SK-N-SH (cell line): ENCODE measurements at places on chromosomes 6 and 20. TPM values are rescaled to one million over a fixed set of nuclear protein-coding genes. Genes with fewer than 3 reads are reported as not detected.

The PRR18 gene
- 0.02 TPM in 1 of 2 replicates, not detected in the other for polyA plus RNA-seq

The HLA-DRB1 gene
- polyA plus RNA-seq: not detected in 2 replicates

The HUS1B gene
- polyA plus RNA-seq: 0.19 and 0.30 TPM in 2 replicates

The MICA gene
- polyA plus RNA-seq: 28.8 and 32.7 TPM in 2 replicates

The RIPPLY2 gene
- polyA plus RNA-seq: 0.33 and 1.3 TPM in 2 replicates

The TTLL9 gene
- 0.23 and 0.32 TPM in 2 replicates for polyA plus RNA-seq

The NINL gene
- 22.5 and 23.9 TPM in 2 replicates for polyA plus RNA-seq

The MOG gene
- polyA plus RNA-seq: not detected in 2 replicates

DNA sequence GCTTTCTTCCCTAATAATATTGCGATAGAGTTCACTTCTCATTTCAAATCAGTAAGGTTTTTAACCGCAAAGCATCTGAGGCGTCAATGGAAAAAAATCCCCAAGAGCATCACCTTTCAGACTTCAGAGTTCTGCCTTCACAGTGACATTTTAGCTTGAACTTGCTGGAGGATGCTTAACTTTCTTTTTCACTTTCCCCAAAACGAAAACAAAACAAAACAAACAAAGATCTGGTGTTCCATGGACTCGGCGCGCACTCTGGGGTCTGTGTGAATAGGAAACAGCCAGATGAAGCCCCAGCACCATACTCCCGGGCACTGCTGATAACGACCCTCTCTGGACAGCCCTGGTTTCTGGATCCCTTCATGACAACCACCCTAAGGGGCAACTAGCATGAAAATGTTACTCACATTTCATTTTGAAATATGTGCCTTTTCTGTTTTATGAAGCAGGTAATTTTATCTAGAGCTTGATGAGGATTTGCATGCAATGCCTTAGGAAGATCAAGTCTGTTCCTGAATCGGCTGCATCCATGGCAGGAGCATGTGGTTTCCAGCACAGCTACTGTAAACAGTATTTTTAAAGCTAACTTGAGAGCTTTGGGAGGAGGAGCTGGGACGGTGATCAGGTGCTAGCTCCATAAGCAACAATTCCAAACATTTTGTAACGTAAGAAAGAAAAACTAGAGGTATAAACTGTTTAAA lies 44.5 kb downstream of the RAMACL start:
- DNase-seq: peak; percentile 34
- peak overlapping the region; percentile 16; the same call in 1 of the 2 replicates for H3K27ac ChIP-seq
- H3K27me3 ChIP-seq: no peaks in the 10 kb centered on the region
- peaks cover 22% of the 10 kb centered on the region for H3K4me1 ChIP-seq

- H3K4me3 ChIP-seq: no peak overlapping the region
- H3K36me3 ChIP-seq: peaks cover 27% of the 10 kb centered on the region
- no peak overlapping the region for H3K27ac ChIP-seq
- H3K27me3 ChIP-seq: no peaks in the 10 kb centered on the region
- no peak for DNase-seq
Observed at GRCh38 chr6:116648156-116648555, 20.4 kb downstream of the ZUP1 start.

GRCh38 chr20:24964506-24964840 lies 15.4 kb downstream of the CST7 start:
- H3K36me3 ChIP-seq: peaks cover 10% of the 10 kb centered on the region
- H3K27ac ChIP-seq: no peak overlapping the region
- no peak overlapping the region for H3K4me3 ChIP-seq
- no peak for DNase-seq
- no peaks in the 10 kb centered on the region for H3K27me3 ChIP-seq

- peak overlapping the region; percentile 66 for H3K4me3 ChIP-seq
- peak overlapping the region; percentile 81 for H3K27ac ChIP-seq
- no peaks in the 10 kb centered on the region for H3K27me3 ChIP-seq
- H3K36me3 ChIP-seq: no peaks in the 10 kb centered on the region
Observed at GRCh38 chr6:13923527-13924145, 1.1 kb upstream of the RNF182 start.

DNA sequence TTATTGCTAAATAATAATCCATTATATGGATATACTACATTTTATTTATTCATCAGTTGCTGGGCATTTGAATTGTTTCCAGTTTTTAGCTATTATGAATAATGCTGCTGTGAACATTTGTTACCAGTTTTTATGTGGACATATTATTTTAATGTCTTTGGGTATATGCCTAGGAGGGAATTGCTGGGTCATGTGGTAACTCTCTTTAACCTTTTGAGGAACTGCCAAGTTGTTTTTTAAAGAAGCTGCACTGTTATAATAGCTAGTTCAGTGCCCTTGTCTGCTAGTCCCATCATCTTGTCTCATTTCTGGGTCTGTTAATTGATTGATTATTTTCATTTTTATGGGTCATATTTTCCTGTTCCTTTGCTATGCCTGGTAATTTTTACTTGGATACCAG lies 56.3 kb downstream of the FOXO3 start:
- no peak for DNase-seq
- peaks cover 11% of the 10 kb centered on the region for H3K4me1 ChIP-seq
- no peak overlapping the region for H3K4me3 ChIP-seq

DNA sequence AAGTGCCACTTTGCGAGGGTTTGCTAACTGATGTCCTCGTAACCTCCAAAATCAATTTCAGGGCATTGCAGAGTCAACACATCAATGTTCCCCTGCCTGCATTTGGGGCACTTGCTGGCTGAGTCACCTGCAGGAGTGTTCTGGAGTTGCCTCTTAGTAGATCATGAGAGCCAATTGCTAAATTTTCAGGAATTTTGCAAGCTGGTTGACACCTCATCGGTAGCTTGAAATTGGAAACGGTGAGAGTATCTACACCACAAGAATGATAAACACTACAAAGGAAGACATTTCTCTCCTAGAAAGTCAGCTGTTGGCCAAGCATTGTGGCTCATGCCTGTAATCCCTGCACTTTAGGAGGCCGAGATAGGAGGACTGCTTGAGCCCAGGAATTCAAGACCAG lies 10.8 kb upstream of the BFSP1 start:
- H3K4me1 ChIP-seq: peaks cover 15% of the 10 kb centered on the region; the same call in 1 of the 2 replicates
- no peak overlapping the region for H3K4me3 ChIP-seq
- H3K27ac ChIP-seq: no peak overlapping the region
- no peak for DNase-seq
- no peaks in the 10 kb centered on the region for H3K27me3 ChIP-seq

- no peak overlapping the region for H3K4me3 ChIP-seq
- DNase-seq: no peak
- no peaks in the 10 kb centered on the region for H3K36me3 ChIP-seq
- H3K27ac ChIP-seq: no peak overlapping the region
- no peaks in the 10 kb centered on the region for H3K27me3 ChIP-seq
Observed at GRCh38 chr6:9085054-9085708, 649.8 kb upstream of the SLC35B3 start.

- no peaks in the 10 kb centered on the region for H3K4me1 ChIP-seq
- no peak for DNase-seq
- no peaks in the 10 kb centered on the region for H3K27me3 ChIP-seq
- no peaks in the 10 kb centered on the region for H3K36me3 ChIP-seq
- H3K4me3 ChIP-seq: no peak overlapping the region
Observed at GRCh38 chr6:153634416-153634815, 404.6 kb upstream of the OPRM1 start.

DNA sequence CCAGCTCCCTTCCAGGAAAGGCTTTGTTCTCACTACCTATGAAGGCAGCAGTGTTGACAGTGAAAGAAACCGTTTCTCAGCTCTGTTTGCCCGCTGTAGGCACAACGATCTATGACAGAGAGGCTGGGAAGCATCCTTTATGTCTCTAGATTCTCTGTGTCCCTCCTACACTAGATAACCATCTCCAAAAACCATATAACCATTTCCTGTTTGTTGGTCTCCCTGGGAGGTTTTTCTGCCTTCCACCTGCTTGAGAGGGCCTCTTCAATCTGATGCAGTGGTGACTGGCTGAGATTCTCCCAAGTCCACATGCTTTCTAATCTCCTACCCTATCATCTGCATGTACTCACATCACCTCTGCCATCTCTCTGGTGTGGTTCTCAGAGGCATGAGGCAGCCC lies 32.0 kb upstream of the TMEM217 start:
- H3K4me1 ChIP-seq: peaks cover 3% of the 10 kb centered on the region; the same call in 1 of the 2 replicates
- no peaks in the 10 kb centered on the region for H3K27me3 ChIP-seq
- no peak overlapping the region for H3K27ac ChIP-seq
- no peak overlapping the region for H3K4me3 ChIP-seq

DNA sequence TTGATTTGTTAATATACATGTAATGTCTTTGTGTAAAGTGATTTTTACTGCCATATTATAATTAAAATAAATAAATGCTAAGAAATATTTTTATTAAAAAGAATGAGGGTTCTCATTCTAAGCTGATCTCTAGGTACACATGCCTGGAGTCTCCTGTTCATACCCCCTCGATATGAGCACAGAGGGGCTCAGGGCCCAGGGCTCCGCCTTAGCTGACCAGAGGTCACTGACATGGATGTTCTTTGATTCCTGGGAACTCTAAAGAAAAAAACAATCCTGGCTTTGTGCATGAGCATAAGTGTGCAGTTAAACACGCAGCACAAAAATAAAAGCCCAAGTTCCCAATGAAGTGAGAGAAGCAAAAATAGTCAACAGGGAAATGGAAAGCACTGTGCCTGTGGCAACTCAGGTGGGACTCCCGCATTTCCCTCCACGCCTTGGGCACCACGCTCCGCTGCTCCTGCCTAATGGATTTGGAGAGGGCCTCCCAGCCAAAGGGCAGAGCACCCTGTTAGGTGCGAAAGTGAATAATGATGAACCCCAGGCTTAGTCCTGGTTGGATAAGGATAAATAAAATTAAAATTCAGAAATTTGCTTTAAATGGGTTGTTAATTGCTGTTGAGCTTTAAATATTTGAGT lies 33.3 kb upstream of the QKI start:
- H3K4me3 ChIP-seq: no peak overlapping the region
- H3K27me3 ChIP-seq: no peaks in the 10 kb centered on the region
- no peak for DNase-seq
- H3K27ac ChIP-seq: no peak overlapping the region
- no peaks in the 10 kb centered on the region for H3K36me3 ChIP-seq

- no peaks in the 10 kb centered on the region for H3K27me3 ChIP-seq
- no peaks in the 10 kb centered on the region; the same call in 1 of the 2 replicates for H3K4me1 ChIP-seq
- no peak overlapping the region for H3K27ac ChIP-seq
- peak; percentile 53 for DNase-seq
- no peak overlapping the region for H3K4me3 ChIP-seq
Observed at GRCh38 chr20:39874049-39874893, 814.8 kb downstream of the MAFB start.

DNA sequence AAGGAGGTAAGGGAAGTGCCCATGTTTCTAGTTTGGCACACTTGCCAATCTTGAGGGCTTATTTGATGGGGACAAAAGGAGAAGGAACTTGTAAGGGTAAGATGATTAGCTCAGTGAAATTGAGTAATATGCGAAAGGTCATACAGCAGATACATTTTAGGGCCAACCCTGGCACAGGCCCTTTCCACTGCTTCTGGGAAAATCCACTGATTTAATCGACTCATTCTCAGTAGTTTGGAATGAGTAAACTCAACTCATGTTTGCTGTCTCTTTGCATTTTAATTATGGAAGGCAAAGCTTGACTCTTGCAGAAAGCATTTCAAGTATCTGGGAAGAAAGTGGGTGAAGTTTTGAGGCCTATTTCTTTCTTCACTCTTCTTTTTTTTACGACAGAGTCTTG lies 20.0 kb downstream of the PHF20 start:
- no peaks in the 10 kb centered on the region for H3K27me3 ChIP-seq
- DNase-seq: no peak
- H3K36me3 ChIP-seq: no peaks in the 10 kb centered on the region
- peak overlapping the region; percentile 94 for H3K27ac ChIP-seq

- DNase-seq: no peak
- no peaks in the 10 kb centered on the region for H3K27me3 ChIP-seq
- no peak overlapping the region for H3K4me3 ChIP-seq
- no peaks in the 10 kb centered on the region for H3K36me3 ChIP-seq
Observed at GRCh38 chr20:61520893-61521460, 268.9 kb downstream of the CDH4 start.

DNA sequence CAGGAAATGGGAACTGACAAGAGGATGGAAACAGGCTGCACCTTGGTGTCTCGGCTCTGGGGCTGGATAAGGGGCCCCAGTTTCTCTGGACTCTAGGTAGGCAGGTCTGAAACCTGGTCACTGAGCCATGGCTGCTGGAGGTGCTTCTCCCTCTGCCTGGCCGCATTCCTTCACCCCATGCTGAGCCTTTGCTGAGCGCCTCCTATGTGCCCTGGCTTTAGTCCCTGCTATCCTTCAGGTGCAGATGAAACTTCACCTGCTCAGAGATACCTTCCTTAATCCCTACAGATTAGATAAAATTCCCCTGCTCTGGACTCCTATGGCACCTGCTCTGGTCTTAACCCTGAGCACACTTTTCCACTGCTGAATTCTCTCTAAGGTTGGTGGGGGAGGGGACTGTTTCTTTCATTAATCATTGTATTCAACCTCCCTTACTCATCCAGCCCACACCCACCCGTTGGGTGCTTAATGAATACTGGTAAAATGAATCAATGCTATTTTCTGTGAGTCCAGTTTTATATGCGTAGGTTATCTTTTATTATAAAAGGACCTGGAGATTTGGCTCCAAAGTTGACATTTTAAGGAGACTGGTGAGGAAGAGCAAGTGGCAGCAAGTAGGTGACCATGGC lies 19.3 kb downstream of the MYLK4 start:
- H3K4me3 ChIP-seq: no peak overlapping the region
- H3K4me1 ChIP-seq: no peaks in the 10 kb centered on the region
- H3K27me3 ChIP-seq: no peaks in the 10 kb centered on the region
- H3K27ac ChIP-seq: no peak overlapping the region
- no peaks in the 10 kb centered on the region for H3K36me3 ChIP-seq

GRCh38 chr6:136347847-136348246 lies 58.2 kb upstream of the BCLAF1 start:
- no peaks in the 10 kb centered on the region for H3K27me3 ChIP-seq
- H3K4me3 ChIP-seq: no peak overlapping the region
- no peak for DNase-seq
